Lower lobe of right lung (tissue), 2 donors: ENCODE measurements at places on chromosomes 12 and 14. TPM values are rescaled to one million over a fixed set of nuclear protein-coding genes. Genes with fewer than 3 reads are reported as not detected.

- no peak for DNase-seq
These were observed 60.4 kb upstream of the METAP2 start for GRCh38 chr12:95413576-95413975.

Gene GYS2
- not detected for total RNA-seq

Gene ADCY6
- total RNA-seq = 42.7 TPM

DNA sequence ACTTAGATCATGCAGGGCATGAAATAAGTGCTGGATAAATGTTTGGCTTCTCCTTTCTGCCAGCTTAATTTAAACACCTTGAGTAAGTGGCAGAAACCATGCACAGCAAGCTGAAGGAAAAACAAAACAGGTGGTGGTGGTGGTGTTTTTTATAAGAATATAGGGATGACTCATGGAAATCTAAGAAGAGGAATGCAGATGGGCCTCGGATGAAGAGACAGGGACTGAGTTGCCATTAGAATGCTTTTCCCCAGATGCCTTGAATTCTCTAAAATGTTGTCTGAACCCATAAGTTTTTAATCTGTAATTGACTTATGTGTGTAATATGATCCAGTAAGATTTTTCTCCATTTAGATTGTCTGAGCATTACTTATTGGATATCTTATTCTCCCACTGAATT, 93.1 kb upstream of the ZDHHC17 start:
- DNase-seq = no peak

GRCh38 chr12:78959556-78959955, 95.0 kb downstream of the SYT1 start:
- no peak for DNase-seq

- no peak for DNase-seq
These were observed 394.5 kb upstream of the ATP2B1 start for GRCh38 chr12:90102957-90103652.

DNA sequence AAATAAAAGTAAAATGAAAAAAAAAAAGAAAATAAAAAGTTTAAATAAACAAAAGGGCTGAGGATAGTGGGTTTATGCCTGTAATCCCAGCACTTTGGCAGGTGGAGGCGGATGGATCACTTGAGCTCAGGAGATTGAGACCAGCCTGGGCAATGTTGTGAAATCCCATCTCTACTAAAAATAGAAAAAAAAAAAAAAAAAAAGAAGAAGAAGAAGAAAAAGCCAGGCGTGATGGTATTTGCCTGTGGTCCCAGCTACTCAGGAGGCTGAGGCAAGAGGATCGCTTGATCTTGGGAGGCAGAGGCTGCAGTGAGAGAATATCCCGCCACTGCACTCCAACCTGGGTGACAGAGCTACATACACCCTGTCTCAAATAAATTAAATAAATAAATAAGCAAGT, 3.9 kb downstream of the TAOK3 start:
- DNase-seq = no peak

GRCh38 chr14:68851078-68851477, 58.2 kb upstream of the ZFP36L1 start:
- DNase-seq = no peak

DNA sequence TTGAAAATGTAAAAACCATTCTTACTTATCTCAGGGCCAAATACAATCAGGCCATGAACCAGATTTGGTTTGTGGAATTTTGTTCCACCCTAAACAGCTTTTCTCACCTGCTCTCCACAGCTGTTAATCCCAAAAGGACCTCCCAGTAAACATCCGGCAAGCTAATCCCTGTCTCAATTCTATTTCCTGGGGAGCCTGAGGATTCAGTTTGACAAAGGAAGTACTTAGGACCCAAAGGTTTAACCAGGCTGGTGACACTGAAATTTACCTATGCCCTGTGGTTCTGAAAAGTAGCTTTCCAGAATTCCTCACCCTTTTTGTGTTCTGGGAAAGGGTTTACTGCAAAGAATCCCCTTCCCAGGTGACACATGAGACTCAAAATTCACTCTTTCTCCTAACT, 15.0 kb downstream of the CAPZA3 start:
- no peak for DNase-seq

DNA sequence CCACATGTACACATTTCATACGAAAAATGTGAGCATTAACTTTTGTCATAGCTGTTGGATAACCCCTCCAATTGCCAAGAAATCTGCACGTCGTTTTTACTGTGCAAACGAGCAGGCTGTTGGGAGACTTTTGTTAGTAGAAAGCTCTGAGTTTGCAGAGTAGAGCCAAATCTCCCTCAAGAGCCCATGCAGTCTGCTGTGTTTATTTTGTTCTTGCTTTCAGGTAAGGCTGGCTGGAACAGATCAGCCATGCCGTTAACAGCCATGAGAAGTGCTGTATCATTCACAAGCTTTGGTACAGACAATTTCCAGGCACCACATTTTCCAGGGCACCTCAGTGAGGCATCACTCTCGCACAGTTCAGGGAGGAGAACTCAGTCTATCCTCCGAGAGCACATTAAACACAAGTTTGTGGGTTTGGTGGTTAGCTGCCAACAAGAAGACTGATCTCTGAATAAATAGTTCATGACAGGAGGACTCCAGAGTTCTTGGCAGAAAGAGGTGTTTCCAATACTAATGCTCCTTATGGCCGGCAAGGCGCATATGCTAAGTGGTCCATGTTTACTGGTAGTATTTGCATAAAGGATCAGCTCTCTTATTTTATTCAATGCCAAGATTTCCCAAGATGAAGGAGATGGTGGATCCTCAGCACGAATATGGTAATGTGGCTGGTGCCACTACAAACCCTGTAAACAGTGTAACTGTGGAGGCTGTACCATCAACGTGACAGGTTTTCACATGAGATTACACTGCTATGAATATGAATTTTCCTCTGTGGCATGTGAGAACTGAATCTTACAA, 30.3 kb upstream of the PELI2 start:
- no peak for DNase-seq

DNA sequence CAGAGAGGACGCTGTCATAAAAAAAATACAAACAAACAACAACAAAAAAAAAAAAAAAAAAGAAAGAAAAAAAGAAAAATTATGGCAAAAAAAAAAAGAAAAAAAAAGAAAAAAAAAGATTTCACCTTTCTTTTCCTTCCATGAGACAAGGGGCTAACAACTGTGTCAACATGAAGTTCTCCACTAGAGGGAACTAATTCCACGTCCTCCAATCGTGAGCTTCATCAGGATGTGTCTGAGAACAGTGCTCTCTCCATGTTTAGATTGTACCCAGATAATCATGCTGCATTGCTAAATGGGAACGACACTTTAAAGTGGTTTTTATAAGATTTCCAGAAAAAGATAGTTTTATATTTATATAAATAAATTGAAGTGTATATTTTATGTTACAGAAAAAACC, 96.2 kb upstream of the PTPRB start:
- no peak for DNase-seq

DNA sequence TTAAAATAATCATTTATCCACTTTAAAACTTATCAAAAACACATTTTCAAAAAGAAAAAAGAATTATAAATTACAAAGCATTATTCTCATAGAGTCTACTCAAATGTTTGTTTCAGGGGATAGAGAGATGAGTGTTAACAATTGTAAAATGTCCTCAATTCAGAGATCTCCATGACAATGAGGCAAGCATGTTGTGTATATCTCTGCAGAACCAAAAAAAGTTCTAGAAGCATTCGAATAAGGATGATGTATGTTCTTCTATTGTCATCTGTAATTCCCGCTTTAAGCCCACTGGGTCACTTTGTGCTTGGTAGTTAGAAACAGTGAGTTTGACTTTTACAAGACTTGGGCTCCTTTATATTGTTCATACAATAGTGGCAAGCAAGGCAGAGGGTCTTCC, 73.6 kb upstream of the CCDC198 start:
- DNase-seq = no peak

DNA sequence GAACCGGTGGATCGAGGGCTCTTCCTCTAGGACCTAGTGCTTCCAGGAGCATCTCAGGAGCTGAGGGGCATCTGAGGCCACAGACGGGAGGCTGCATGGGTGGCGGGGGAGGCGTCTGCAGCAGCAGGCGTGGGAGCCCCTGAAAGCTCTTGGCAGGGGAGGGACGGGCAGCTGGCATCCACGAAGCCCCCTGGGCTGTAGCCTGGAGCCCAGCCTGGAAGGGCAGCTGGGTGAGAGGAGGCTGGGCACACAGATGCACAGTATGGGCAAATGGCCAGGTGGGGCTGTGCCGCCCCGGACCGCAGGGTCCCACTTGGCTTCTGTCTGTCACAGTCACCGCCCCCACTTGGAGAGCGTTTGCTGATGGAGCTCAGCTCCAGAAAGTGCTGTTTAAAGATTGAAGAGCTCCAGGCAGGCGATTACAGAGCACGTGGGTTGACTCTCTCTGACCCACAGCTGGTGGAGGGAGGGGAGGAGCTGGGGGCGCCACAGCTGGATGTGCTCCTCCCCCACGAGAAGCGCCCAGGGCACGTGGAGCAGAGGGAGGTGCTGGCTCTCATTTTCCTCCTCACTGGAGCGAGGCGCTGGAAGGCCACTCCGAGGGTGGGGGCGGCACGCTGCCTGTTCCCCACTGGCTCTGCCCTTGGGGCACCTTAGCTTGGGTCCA, 155.0 kb upstream of the C14orf180 start:
- DNase-seq = no peak

GRCh38 chr12:85975716-85976115, 101.6 kb downstream of the NTS start:
- DNase-seq = no peak

DNA sequence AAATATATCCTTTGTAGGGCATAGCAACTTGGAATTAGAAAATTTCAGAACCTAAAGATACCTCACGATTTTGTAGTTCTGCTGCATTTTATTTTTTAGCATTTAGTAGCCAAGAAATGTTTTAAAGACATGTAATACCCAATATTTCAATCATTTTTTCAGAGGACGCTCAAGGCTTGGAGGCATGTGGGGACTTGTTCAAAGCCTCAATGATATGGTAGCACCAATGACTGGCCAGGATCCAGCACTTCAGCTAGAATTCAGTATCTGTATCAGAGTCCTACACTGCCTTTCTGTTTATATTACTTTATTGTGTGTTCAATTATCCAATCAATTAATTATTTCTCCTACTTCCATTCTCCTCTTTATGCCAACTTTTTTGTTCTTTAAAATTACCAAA, 154.8 kb upstream of the NEDD1 start:
- DNase-seq = no peak

DNA sequence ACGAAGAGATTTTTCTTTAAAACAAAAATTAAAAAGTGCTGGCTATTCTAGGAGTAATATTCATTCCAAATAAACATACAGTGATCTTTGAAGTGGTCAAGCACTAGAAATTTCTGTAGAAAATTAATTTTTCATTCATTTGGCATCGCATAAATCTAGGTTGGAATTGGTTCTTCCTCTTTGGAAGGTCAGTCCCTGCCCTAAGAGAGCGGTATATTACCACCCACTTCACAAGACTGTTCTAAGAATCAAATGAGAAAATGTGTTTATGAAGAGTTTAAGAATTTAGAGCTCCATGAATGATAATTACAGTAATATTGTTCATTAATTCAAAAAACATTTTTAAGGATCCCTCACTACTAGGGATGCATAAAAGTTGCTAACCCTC, 444 bp upstream of the GEMIN2 start:
- DNase-seq = no peak

Gene GARIN6
- not detected for total RNA-seq

- no peak for DNase-seq
These were observed 980.9 kb upstream of the FBXO33 start for GRCh38 chr14:40413136-40413535.

- no peak for DNase-seq
These were observed 19.4 kb upstream of the SLC25A3 start for GRCh38 chr12:98574110-98574509.

GRCh38 chr12:124910561-124911478, 3.6 kb downstream of the UBC start:
- DNase-seq = no peak

DNA sequence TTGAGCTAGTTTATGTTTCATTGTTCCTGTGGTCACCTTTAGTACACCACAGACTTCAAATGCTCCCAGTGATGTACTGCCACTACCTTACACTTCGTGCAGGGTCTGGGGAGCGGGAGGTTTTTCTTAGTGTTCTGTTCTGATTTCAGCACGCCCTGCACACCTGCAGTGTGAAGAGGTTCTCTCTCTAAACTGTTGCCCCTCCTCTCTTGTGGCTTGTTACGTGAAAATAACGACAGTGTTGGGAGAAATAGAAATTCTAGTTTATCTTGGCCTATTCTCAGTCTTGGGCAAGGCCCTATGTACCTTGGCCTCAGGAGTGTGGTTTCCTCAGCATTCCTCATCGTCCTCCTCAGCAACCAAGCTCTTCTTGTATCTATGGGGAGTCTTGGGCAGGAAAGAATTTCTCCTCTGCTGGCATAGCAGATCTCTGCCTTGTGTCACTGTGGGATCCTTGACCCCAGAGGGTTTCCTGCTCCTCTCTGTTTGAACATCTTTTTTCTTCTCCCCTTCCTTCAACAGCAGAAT, 48.6 kb downstream of the EIF2S3B start:
- DNase-seq = no peak

DNA sequence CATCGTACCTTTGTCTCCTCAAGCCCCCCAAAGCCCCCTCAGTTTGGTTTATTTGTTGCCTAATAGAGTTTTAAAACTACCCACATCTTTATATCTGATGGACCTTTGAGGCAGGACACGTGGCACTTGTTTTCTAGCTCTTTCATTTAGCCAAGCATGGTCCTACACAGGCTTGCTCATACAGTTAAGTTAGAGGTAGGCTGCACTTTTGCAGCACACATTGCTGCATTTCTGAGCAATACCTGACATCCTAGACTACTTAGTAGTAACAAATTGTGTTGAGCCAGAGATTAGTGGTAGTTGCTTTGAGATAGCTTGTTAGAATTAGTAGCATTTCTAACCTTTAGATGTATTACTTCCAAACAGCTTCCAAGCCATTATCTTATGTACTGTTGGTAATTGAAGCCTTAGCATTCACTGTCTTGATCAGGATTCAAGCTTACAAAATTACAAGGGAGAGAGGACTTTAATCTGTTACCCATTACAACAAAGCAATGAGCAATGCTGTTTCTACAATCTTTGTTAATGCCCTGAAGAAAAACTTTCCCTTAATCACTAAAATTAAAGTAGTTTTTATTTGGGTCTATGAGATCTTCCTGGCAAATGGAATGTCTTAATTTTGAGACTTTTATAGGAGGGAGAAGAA, 96.6 kb downstream of the WNK1 start:
- DNase-seq = no peak

DNA sequence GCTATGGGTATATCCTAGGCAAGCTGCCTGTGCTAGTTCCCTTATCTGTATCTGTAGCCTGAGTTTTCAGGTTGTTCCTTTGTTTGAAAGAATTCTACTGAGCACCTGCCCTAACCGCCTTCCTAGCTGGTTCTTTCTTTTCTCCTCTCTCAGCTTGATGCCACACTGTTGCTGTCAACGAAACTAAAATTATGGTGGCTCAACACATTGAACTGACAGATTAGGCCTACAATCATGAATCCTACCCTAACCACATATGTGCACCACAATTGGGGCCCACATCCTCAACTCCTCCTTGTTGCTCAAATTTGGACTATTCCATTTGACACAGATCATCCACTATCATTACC, 36.2 kb upstream of the RESF1 start:
- DNase-seq = no peak

Gene TRPV4
- total RNA-seq = 7.7 TPM

Gene NPFF
- not detected for total RNA-seq
